CD4-positive, alpha-beta memory T cell (primary cell): ENCODE measurements at places on chromosomes 3 and 15.

DNA sequence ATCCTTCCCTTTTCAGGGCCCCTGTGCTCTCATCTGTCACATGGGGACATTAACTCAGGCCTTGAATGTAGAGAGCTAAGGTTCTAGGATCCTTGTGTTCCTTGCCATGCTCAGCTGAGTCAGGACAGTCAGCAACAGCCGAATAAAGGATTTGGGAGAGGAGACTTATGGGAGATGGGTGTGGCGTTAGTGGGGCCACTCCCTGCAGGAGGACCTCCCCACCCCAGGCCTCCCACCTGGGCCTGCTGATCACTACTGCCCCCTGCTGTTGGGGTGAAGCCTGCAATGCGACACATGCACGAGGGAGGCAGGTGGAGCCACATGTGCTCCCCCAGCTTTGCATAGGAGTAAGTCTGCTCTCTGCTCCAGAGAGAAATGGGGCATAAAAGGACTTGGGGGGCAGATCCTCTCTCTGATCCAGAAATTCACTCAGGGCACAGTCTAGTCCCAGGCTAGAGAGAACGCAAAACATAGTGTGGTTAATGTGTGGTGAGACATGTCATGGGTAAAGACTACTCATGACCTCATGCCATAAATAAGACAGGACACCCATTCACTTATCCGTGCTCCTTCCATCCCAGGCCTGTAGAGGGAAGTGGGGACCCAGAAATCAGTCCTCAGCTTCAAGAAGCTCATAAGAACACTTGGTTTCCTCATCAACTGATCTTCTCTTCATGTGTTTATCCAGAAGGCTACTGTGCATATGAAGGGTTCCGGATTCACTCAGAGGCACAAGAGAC, 19.4 kb downstream of the RBP1 start:
- no peak for DNase-seq

GRCh38 chr3:170363471-170363994, 6.0 kb downstream of the SKIL start:
- DNase-seq, result no peak

GRCh38 chr3:43921056-43921648, 230.4 kb downstream of the ABHD5 start:
- no peak for DNase-seq

GRCh38 chr15:84878504-84878903, 6.0 kb upstream of the SLC28A1 start:
- DNase-seq, result peak; percentile 52

DNA sequence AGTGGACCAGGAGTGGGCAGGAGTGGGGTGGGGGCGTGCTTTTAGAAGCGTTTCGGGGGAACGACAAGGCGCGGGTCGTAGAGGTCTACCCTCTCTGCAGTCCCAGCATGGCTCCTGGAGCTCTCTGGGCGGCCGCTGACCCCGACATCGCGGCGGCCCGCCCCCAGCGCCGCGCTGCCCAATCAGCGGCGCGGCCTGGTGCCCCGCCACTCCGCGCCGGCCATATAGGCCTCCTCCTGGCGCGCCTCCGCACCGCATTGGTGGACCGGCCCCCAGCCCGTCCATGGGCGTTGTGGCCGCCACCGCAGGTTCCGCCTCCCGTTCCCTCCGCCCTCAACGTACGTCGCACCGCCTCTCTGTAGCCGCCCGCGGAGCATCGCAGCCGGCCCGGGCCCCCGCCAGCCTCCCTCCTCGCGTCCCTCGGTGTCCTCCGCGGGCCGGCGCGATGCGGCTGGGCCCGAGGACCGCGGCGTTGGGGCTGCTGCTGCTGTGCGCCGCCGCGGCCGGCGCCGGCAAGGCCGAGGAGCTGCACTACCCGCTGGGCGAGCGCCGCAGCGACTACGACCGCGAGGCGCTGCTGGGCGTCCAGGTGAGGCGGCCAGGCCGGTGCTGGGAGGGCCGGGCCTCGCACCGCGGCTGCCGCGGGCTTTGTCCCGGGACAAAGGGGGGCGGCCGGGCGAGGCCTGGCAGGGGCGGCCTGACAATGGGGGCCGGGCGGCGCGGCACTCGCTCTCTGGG, at the start of gene RCN2:
RCN2 (plus strand) TSS at position 353 of the 738 bp plus-strand sequence; CDS start at position 446, 93 bp downstream.
- DNase-seq, result peak; percentile 89

GRCh38 chr3:53083521-53083920, 37.6 kb upstream of the SFMBT1 start:
- no peak for DNase-seq

- DNase-seq, result no peak
Measured at GRCh38 chr15:78365917-78366316, 25.8 kb downstream of the CRABP1 start.

GRCh38 chr3:69901802-69902201, 97.7 kb upstream of the SAMMSON start:
- DNase-seq, result no peak

- no peak for DNase-seq
Measured at GRCh38 chr3:195209847-195210265, 61.1 kb downstream of the XXYLT1 start.

DNA sequence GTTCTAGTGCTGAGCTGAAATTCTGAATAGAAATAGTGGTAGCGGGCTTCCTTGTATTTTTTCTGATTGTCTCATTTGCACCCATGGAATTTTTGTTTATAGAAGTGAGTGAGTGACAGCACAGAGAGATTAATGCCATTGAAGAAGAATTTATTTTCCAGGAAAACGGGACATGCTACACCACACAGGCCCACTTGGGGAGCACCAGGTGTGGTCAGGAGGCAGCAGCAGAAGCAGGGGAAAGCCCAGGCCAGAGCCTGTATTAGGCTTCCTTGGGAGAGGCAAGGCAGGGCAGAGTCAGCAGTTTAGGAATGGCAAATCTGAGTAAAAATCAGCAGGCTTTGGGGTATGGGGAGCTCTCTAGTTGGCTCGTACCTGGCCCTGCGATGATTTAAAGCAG, 88.4 kb upstream of the ATP11B start:
- no peak for DNase-seq

DNA sequence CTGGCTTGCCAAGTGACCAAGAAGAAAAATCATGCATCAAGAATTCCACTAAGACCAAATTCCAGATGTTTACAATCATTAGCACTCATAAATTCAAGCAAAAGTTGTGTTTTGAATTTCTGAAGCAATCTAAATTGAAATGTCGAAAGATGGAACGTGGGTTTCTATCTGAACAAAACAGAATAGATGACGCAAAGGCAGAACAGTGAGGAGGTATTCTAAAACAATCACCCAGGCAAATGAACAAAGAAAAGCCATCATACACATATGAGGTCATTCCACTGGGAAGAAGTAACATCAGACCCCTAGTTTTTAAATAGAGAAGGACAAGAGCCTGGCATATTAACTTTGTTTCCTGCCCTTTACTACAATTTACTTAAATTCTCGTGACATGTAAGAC, 58.0 kb downstream of the MCF2L2 start:
- no peak for DNase-seq

DNA sequence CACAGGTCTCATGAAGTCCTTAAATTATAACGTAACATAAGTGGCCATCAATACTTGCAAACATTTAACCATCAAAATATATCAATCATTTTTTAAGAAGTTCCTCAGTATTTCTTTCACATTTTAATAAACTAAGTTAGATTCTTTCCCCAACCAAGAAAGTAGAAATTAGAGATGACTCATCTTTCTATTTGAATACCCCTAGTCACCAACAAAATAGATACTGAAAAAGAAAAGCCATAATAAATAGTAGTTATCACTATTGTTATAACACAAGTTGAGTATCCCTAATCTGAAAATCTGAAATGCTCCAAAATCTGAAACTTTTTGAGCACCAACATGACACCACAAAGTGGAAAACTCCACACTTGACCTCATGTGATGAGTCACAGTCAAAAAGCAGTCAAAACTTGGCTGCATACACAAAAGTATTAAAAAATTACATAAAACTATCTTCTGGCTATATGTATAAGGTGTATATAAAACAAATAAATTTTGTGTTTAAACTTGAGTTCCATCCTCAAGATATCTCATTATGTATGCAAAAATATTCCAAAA, 3.7 kb downstream of the SHQ1 start:
- no peak for DNase-seq

DNA sequence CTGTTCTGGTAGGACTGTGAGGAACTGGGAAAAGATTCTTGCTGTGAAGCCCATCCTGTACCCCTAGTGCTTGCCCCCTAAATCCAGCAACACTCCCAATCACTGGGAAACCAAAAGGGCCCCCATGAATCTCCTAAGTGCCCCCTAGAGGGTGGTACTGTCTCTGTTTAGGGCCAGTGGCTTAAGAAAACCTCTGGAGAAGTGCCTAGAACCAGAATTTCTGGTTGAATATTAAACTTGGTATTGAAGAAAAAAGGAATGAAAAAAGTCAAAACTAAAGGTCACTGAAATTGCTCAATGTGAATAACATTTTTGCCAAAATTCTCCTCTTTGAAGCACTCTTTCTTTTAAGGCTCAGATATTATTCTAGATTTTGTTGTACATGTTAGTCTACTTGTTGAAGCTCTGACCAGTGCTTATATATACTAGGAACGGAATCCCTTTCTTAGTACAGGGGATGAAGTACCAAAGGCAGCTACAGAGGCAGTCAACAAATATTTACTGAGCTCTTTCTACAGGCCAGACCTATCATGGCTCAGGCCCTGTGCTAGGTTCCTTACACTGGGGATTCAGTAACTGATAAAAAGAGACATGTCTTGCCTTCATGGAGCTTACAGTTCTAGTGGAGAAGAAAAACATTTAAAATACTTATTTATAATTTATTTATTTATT, 138.8 kb downstream of the MYLK start:
- no peak for DNase-seq
